ENCODE measurements at places on chromosomes 6 and 20.

DNA sequence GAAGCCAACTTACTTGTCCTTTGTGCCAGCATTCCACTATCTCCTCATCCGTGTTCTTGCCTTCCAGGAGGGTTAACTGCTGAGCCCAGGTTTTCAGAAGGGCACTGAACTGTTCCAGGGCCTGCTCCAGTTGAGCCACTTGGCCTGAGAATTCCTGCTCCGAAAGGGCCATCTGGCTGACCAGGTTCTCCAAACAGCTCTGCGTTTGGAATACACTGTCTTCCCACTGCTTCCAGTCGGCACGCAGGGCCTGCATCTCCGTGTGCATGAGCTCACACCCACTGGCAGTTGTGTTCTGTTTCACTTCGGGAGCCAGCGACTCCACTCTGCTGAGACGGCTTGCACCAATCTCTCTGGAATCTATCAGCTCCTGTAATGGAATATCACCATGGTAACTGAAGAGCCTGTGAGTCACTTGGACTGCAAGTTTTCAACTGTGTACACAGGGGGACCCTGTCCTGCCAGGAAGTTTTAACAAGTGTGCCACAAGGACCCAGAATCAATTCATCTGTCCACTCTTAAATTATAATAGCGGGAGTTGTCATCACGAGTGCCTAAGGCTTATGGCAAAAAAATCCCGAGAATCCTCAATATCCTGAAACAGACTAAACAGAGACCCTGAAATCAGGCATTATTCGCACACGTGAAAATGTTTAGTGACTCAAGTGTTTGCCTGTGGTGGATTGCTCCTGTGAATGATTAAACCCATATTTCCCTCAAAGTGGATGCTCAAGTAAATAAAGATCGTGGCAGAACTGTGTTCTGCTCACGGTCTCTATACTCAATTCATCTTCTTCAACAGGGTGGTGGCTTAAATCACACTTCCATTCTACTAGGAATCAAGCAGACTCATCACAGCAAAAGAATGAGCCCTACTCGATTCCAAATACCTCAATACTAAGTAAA is 255.9 kb downstream of the SYNE1 start:
- no peak for DNase-seq

GRCh38 chr6:159572439-159573110 is 120.5 kb downstream of the SOD2 start:
- no peak for DNase-seq

DNA sequence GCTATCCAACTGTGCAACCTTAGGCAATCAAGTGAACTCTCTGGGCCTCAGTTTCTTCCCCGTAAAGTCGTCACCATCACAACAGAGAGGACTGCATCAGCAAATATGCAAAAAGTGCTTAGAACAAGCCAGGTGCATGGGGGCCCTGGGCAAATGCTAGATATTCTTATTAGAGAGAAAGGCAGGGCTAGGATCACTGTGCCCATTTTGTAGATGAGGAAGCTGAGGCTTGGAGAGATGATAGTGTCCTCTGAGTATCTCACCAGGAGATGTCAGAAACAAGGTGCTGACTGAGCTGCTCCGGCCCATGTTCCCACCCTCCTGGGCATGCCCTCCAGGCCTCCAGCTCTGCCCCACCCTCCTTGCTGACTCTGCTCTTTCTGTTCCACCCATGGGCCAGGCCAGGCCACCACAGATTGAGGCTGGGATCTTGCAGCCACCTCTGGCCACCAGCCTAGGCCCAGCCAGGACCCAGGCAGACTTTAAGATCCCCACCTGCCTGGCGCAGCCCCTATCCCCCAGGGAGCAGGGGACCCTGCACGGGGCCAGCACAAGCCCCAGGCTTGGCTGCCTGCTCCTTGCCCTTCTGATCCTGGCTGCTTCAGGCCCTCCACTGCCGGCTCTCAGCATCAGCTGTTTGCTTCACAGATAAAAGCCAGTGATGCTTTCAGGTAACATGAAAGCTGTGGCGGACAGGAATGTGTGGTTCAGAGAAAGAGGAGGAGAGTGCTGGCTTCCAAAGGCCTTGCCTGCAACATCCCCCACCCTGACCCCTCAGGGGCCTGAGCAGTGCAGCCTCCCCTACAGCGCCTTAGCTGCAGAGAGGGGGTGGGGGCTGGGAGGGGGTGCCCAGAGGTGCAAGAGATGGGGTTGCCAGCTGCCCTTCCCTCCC is 47.6 kb downstream of the GRM4 start:
- DNase-seq = no peak

DNA sequence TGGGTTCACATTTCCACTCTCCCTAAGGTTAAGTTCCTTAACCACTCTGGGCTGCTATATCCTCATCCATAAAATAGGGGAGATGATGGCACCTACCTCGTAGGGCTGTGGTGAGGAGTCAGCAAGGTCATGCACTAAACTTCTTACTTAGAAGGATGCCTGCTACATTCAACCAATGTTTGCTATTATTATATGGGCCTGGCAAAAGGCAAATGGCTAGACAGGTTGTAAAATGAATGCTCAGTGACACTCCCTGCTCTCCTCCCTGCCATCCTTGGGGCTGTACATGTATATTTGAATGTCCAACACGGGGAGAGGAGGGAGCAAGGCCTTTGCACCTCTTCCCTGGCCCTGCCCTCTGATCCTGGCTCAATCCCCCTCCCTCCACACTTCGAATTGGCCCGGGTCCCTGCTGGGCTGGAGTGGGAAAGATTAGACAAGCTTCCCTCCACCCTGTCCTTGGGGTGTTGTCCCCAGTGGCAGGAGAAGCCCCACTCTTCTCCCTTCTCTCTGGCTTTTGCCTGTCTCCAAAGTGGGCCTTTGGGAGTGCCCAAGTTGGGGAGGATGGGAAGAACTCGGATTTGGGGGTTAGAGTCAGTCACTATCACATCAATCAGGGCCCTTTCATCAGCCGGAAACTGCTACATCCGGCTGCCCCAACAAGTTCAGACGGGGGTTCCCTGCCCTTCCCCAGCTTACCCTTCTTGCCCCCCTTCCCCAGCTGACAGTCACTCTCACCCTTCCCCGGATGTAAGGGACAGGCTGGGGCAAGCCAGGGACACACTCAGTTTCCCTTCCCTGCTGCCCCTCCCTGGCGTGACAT is 36.3 kb upstream of the VEGFA start:
- DNase-seq = peak; percentile 68
